GM12878 (cell line): ENCODE measurements at places on chromosomes 3 and 15.

- no peaks in the 10 kb centered on the region for H3K36me3 ChIP-seq
- no peak overlapping the region for H3K27ac ChIP-seq
- no peaks in the 10 kb centered on the region for H3K27me3 ChIP-seq
- H3K4me3 ChIP-seq = no peak overlapping the region
Observed at GRCh38 chr3:126935756-126936509, 47.0 kb upstream of the PLXNA1 start.

DNA sequence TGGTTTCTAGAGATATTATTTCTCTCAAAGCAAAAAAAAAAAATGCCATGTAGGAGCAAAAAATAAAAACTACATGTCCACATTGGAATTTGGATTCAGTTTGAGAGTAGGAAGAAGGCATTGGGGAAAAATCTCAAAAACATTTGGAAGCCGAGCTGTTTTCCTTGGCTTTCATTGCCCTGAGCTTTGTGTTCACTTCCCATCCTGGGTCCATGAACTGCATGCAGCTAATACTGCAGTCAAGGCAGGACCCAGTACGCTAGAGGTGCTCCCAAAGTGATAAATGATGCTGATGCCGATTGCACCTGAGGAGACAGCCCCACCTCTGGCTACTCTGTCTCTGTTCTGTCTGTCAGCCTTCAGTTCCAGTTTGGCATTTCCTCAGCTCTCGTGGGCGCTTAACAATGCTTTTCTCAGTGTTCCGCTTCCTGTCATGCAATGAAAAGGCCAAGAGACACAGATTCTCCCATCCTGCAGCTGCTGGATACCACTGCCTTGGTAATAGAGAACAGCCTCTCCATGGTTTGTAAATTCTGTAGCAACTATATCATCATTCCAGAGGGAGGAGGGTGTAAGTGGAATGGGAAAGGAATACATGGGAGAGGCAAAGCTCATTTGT is 181.8 kb downstream of the RYR3 start:
- no peak overlapping the region for H3K27ac ChIP-seq
- H3K36me3 ChIP-seq = no peaks in the 10 kb centered on the region
- H3K4me3 ChIP-seq = no peak overlapping the region
- DNase-seq = no peak

- no peak overlapping the region for H3K27ac ChIP-seq
- no peak for DNase-seq
- no peaks in the 10 kb centered on the region for H3K4me1 ChIP-seq
- no peaks in the 10 kb centered on the region for H3K27me3 ChIP-seq
- H3K36me3 ChIP-seq = no peaks in the 10 kb centered on the region
Observed at GRCh38 chr15:90862964-90863778, 5.2 kb upstream of the FURIN start.

DNA sequence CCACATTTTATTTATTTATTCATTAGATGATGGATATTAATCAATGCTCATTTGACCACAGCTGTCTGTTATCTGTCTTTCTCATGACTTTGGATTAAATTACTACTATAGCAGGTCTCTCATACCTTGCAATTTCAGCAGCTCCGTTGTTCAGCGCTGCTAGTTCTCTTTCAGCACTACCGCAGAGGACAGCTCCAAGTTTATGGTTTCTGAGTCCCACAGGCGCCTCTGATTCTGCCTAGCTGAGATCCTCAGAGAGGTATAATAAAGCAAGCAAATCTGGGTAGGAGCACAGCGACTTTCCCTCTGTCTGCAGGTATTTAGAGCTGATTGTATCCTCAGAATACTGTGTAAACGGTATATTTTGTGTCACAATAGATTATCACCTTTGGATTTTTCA is 204.9 kb downstream of the CNTN4 start:
- H3K4me3 ChIP-seq = no peak overlapping the region
- no peaks in the 10 kb centered on the region for H3K27me3 ChIP-seq
- H3K36me3 ChIP-seq = no peaks in the 10 kb centered on the region
- no peak for DNase-seq
- H3K27ac ChIP-seq = no peak overlapping the region
- H3K4me1 ChIP-seq = no peaks in the 10 kb centered on the region

- H3K4me1 ChIP-seq = peaks cover 88% of the 10 kb centered on the region
- H3K27me3 ChIP-seq = no peaks in the 10 kb centered on the region
- peak overlapping the region; percentile 96 for H3K27ac ChIP-seq
- peak overlapping the region; percentile 8; the same call in 1 of the 2 replicates for H3K4me3 ChIP-seq
- 0 out of 2 replicates have a peak, but pooled peaks cover 7% of the 10 kb centered on the region for H3K36me3 ChIP-seq
Observed at GRCh38 chr15:59300618-59301139, 72.0 kb downstream of the MYO1E start.

- H3K36me3 ChIP-seq = no peaks in the 10 kb centered on the region
- no peak for DNase-seq
- no peak overlapping the region for H3K27ac ChIP-seq
- no peaks in the 10 kb centered on the region for H3K4me1 ChIP-seq
- H3K27me3 ChIP-seq = peaks cover 4% of the 10 kb centered on the region
- no peak overlapping the region for H3K4me3 ChIP-seq
Observed at GRCh38 chr15:66099950-66100671, 153.4 kb downstream of the MEGF11 start.

- no peaks in the 10 kb centered on the region for H3K27me3 ChIP-seq
- H3K27ac ChIP-seq = no peak overlapping the region
- no peaks in the 10 kb centered on the region for H3K36me3 ChIP-seq
- peaks cover 11% of the 10 kb centered on the region for H3K4me1 ChIP-seq
- no peak overlapping the region for H3K4me3 ChIP-seq
Observed at GRCh38 chr3:5504135-5504534, 316.6 kb downstream of the EDEM1 start.

GRCh38 chr3:29072611-29073010 is 208.3 kb upstream of the RBMS3 start:
- DNase-seq = no peak
- H3K4me3 ChIP-seq = no peak overlapping the region
- no peaks in the 10 kb centered on the region for H3K4me1 ChIP-seq
- H3K36me3 ChIP-seq = no peaks in the 10 kb centered on the region

DNA sequence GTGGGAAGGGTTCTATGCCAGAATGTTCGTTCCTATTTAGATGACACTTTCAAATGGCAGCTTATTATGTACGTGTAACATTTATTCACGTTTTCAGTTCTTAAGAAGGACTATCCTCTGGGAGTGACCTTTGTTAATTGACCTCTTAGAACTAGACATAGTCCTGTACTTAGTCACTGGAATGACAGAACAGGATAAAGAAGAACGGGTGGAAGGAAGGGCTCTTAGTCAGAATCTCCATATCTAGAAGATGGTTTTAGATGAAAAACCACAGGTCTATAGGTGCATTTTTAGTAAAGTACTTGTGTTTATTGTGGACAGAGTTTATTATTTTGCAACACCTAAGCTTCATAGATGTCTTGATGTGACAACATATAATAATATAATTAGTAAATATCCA is 6.5 kb downstream of the METTL6 start:
- no peaks in the 10 kb centered on the region; the same call in none of the 2 replicates for H3K36me3 ChIP-seq
- H3K4me1 ChIP-seq = no peaks in the 10 kb centered on the region
- no peaks in the 10 kb centered on the region for H3K27me3 ChIP-seq
- no peak overlapping the region for H3K27ac ChIP-seq
- H3K4me3 ChIP-seq = no peak overlapping the region
- DNase-seq = no peak

DNA sequence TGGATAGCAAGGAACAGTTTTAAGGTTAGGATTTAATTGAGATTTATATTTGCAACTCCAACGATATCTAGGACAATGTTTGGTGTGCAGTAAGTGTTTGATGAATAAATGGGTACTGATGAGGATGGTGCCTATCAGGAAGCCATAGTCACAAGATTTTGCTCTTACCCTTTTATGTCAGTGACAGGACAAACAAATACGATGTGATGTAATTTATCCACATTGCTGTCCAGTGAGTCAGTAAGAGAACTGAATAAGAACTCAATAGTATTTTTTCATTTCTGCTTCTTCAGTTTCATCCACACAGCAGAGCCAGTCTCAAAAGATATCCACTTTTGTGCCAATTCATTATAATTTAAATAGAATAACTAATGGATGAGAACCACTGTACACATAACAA is 18.5 kb downstream of the C3orf85 start:
- no peaks in the 10 kb centered on the region for H3K36me3 ChIP-seq
- H3K4me3 ChIP-seq = no peak overlapping the region
- H3K4me1 ChIP-seq = no peaks in the 10 kb centered on the region

- no peaks in the 10 kb centered on the region for H3K4me1 ChIP-seq
- no peak for DNase-seq
- no peak overlapping the region for H3K27ac ChIP-seq
- H3K36me3 ChIP-seq = no peaks in the 10 kb centered on the region
- no peaks in the 10 kb centered on the region for H3K27me3 ChIP-seq
Observed at GRCh38 chr3:128327606-128328031, 139.1 kb downstream of the DNAJB8 start.

DNA sequence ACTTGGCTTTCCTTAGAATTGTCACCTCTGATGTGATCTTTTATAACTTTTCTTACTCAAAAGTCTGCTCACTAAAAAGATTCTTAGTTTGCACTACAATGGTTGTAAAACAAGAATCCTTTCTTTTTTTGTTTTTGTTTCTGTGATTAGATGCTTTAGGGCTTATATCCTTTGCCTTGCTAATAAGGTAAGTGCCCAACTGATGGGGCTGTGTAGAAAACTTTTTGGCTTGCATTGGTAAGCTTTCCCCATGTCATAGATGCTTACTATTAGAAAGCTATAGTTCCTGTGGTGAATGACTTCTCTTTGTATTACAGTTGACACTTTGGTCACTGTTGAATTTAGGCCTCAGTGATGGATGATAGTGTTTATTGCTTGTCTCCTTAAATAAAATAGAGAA is 5.1 kb downstream of the ABHD5 start:
- H3K4me3 ChIP-seq = no peak overlapping the region
- H3K27me3 ChIP-seq = no peaks in the 10 kb centered on the region
- no peaks in the 10 kb centered on the region for H3K36me3 ChIP-seq
- no peak for DNase-seq
- H3K27ac ChIP-seq = no peak overlapping the region
- H3K4me1 ChIP-seq = peaks cover 3% of the 10 kb centered on the region; the same call in 1 of the 2 replicates

GRCh38 chr3:36663666-36664291 is 100.6 kb downstream of the DCLK3 start:
- no peaks in the 10 kb centered on the region for H3K36me3 ChIP-seq
- 0 out of 2 replicates have a peak, but pooled peaks cover 2% of the 10 kb centered on the region for H3K27me3 ChIP-seq
- DNase-seq = no peak
- no peak overlapping the region for H3K27ac ChIP-seq

- DNase-seq = no peak
- H3K4me3 ChIP-seq = no peak overlapping the region
Observed at GRCh38 chr3:135911110-135911509, 54.4 kb upstream of the PPP2R3A start.

GRCh38 chr3:126539558-126540250 is 15.7 kb downstream of the CHST13 start:
- no peak overlapping the region for H3K27ac ChIP-seq
- no peak for DNase-seq
- no peaks in the 10 kb centered on the region for H3K36me3 ChIP-seq
- 0 out of 2 replicates have a peak, but pooled peaks cover 2% of the 10 kb centered on the region for H3K27me3 ChIP-seq
- no peaks in the 10 kb centered on the region for H3K4me1 ChIP-seq

- peak overlapping the region; percentile 99 for H3K27ac ChIP-seq
- H3K4me3 ChIP-seq = peak overlapping the region; percentile 98
- peaks cover 23% of the 10 kb centered on the region for H3K4me1 ChIP-seq
- no peaks in the 10 kb centered on the region for H3K27me3 ChIP-seq
- H3K36me3 ChIP-seq = no peaks in the 10 kb centered on the region
- no peak for DNase-seq
Observed at GRCh38 chr15:68818769-68819494, 1.8 kb downstream of the ANP32A start.

DNA sequence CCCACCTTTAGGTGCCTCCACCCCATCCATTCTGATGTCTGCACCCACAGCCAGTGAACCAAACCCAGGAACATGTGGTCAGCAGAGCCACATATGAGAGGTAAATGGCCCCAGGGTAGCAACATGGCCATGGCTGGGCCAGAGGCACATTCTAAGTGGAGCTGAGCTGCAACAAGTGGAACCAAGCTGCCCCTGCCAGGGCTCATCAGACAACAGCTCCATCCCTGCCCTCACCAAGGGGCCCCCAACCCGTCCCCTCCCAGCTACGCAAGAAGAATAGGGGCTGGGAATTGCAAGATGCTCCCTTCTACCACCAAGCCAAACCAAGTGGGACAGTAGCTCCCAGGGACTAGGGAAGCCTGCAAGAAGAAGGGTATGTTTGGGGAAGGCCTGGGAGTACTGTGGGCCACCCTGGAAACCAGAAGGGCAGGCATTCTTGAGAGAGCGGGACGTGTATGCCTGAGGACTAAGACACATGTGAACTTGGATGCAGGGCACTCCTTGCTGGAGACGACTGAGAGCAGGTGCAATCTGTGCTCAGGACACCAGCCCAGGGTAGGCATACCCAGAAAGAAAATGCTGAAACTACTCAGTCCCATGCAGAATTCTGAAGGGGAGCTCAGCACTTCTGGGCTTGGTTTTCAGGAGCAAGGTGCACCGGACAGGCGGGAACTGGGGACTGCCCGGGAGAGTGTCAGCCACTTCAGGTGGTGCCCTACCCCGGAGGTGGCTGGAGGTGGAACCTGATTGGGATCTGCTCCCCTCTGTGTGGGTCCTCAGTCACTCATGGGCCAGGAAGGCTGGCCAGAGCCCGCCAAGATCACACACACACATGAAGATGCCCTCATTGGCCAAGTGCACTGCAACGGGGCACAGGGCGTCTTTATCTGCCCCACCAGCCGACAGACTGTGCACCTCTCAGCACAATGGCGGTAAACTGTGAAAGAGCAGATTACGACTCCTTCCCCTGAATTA is 9.5 kb downstream of the MYL3 start:
- DNase-seq = no peak
- no peak overlapping the region for H3K4me3 ChIP-seq
- no peaks in the 10 kb centered on the region for H3K36me3 ChIP-seq
- H3K4me1 ChIP-seq = no peaks in the 10 kb centered on the region
- H3K27me3 ChIP-seq = no peaks in the 10 kb centered on the region; the same call in none of the 2 replicates
- H3K27ac ChIP-seq = no peak overlapping the region

DNA sequence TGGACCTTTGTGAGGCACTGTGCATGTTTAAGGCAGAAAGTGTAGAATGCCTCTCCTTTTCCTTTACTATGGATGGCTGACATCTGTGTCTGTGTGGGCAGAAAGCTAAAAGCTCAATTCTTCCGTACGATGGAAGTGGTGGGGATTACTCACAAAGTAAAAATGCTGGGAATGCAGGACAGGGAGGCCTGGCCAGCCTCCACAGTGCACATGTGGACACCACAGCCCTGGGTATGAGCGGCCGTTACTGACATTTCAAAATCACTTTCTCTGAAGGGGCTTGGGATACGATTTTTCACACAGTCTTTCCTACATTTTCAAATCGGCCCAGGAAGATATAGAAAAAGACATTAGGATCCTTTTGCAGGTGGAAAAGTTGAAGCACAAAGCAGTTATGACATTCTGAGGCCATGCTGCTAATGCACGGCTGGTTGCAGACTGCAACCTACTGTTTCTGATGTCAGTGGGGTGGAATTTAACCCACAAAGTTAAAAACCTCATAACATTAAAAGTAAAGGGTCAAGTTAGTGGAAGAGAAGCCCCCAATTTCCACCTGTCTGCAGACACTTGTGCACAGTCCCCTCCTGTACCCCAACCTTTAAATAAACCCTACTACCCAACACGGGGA is 27.9 kb downstream of the EHD4 start:
- H3K27me3 ChIP-seq = no peaks in the 10 kb centered on the region
- no peak for DNase-seq
- no peak overlapping the region for H3K4me3 ChIP-seq
- H3K4me1 ChIP-seq = no peaks in the 10 kb centered on the region
